Right lung (tissue), 10 donors: ENCODE measurements at places on chromosomes 11 and 22. TPM values are rescaled to one million over a fixed set of nuclear protein-coding genes. Genes with fewer than 3 reads are reported as not detected.

The GALNT18 gene
- polyA plus RNA-seq, result 20.5 TPM

The DSCAML1 gene
- 2.1 TPM for polyA plus RNA-seq

The OR2D2 gene
- not detected for polyA plus RNA-seq

The MUC5B gene
- 0.49 TPM for polyA plus RNA-seq

The CALCA gene
- polyA plus RNA-seq, result 1.5 TPM

The OR4D9 gene
- polyA plus RNA-seq, result 0.03 TPM

The RBFOX2 gene
- polyA plus RNA-seq, result 163 TPM

The CYP2D6 gene
- polyA plus RNA-seq, result 5.4 TPM

The TMEM134 gene
- polyA plus RNA-seq, result 47.5 TPM

The DBX1 gene
- polyA plus RNA-seq, result not detected

The MYO7A gene
- 5.2 TPM for polyA plus RNA-seq

The BARX2 gene
- not detected for polyA plus RNA-seq
